ENCODE measurements at places on chromosomes 1 and 21. TPM values are rescaled to one million over a fixed set of nuclear protein-coding genes. Genes with fewer than 3 reads are reported as not detected.

VCAM1 gene
- total RNA-seq: not detected

NBPF6 gene
- not detected for total RNA-seq

LENEP gene
- 1.5 TPM for total RNA-seq

- DNase-seq: peak; percentile 81
Measured at GRCh38 chr1:160708801-160709200, 2.8 kb downstream of the CD48 start.

DNA sequence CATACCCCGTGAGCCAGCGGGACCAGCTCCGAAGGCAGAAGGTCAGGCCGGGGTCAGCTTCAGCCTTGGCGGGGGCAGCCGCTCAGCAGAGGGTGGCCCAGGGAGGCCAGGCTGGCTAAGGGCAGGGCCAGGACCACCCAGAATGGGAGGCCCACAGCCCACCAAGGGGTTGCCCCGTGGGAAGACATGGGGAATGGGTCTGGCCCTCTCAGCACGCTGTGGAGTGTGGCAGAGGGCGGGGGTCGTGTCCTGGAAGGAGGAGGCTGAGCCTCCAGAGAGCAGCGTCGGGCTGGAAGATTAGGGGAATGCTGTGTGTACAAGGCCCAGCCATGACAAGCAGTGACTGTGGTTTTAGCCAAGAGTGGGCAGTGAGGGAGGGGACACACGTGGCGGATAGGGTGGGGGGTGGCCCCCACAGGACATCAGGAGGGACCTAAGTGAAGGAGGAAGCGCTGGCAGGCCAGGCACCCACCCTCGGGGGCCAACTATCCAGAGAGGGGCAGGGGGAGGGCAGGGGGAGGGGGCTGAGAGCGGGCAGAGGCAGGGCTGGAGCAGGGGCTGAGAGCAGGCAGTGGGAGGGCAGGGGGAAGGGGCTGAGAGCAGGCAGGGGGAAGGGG is 43.9 kb upstream of the POFUT2 start:
- DNase-seq: no peak

- no peak for DNase-seq
Measured at GRCh38 chr1:61504852-61505390, 220.0 kb downstream of the TM2D1 start.

CHIA gene
- not detected for total RNA-seq

- no peak for DNase-seq
Measured at GRCh38 chr1:167752219-167752985, 30.6 kb downstream of the MPZL1 start.

GRCh38 chr1:92563457-92564216 is 76.9 kb upstream of the GFI1 start:
- DNase-seq: no peak
